Astrocyte of the spinal cord (primary cell): ENCODE measurements at places on chromosomes 16 and 17.

DNA sequence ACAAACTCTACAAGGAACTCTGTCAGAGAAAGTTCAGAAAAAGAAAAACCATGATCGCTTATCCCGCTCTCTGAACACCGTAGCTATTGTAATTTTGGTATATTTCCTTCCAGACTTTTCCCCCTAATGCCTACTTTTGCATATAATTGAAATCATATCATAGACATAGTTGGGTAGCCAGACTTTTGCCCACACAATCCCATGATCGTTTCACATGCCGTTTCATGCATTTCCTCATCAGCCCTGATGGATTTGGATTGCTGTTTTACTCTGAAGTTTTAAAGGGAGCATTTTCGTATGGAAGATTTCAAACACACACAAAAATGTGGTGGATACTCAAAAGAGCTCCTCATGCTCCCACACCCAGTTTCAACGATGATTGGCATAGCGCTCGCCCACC lies 31.3 kb downstream of the COX4I1 start:
- DNase-seq: no peak

GRCh38 chr17:5898406-5898805 lies 171.8 kb upstream of the WSCD1 start:
- DNase-seq: no peak

DNA sequence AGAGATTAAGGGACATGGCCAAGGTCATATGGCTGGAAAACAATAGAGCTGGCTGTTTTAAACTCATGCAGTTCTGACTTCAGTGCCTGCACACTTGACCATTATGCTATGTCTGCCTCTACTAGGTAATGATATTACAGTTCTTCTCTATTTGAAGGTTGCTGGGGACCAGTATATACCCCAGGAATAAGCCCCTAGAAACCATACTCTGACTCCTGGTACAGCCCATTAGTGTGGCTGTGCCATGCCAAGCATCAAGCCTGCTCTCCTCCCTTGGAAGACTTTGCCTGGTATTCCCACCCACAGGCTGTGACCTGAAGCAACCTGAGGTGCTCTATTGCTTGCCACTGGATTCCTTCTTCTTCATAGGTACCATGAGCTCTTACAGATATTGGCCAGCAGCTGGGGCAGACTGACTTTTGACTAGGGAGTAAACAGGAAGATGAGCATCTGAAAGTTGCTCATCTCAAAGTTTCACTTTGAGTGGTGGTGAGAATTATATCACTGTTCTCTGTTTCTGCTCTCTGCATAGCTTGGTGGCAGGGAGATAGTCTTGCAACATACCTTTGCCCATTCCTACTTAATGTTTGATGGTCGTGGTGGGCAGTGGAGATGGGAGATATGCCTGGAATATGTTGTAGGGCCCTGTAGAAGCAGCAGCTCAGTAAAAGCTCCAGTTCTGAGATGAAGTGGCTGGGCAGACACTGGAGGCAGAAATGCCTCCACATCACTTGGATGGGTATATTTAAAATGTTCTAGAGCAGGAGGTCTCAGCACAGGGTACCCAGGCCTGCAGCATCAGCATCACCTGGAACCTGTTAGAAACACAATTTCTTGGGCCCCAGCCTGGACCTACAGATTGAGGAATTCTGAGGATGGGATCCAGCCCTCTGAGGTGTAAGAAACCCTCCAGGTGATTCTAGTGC lies 274.7 kb downstream of the HS3ST4 start:
- DNase-seq: no peak

- DNase-seq: no peak
Measured at GRCh38 chr16:1985466-1986150, 1.6 kb downstream of the GFER start.

- no peak for DNase-seq
Measured at GRCh38 chr17:74962622-74963394, 9.8 kb downstream of the HID1 start.

- DNase-seq: no peak
Measured at GRCh38 chr16:677316-678190, 2.1 kb downstream of the RHBDL1 start.

DNA sequence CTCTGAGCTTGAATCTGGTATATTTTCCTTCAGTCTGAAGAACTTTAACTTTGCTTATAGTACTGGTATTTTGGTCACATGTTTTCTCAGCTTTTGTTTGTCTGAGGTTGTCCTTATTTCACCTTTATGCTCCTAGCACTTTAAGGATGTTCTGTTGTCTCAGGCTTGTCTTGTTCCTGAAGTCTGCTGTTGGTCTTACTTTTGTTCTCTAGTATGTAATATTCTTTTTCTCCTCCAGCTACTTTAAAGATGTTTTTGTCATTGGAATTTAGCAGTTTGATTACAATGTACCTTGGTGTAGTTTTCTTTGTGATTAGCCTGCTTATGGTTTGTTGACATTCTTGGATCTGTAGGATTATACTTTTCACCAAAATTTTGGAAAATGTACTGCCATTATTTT lies 23.6 kb downstream of the RPTOR start:
- no peak for DNase-seq

GRCh38 chr16:67114793-67115192 lies 5.1 kb downstream of the PHAF1 start:
- peak; percentile 6 for DNase-seq

GRCh38 chr17:66812571-66812970 lies 22.3 kb upstream of the CACNG5 start:
- no peak for DNase-seq

DNA sequence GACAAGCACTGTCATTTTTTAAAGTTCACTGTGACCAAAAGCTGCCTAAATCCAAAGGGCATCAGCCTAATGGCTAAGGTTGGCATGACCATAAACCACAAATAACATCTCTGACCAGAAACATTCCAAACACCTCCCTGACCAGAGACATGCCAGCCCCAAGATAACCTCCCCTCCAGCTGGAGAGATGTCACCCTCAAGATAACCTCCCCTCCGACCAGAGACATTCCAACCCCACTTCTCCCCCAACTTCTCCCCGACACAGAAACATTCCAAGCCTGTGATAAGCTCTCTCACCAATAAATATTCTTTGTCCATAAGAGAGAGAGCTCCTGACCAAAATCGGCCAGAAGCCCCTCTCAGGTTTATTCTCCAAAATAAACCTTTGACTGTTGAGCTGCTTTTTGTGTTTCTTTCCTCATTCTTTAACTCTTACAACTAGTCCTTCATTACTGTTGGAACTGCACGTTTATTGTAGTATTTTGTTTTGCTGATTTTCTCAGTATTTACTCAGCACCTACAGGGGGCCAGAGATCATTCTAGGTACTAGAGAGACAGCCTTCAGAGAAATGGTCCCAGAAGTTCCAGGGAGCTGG lies 325.6 kb downstream of the SLC39A11 start:
- no peak for DNase-seq

DNA sequence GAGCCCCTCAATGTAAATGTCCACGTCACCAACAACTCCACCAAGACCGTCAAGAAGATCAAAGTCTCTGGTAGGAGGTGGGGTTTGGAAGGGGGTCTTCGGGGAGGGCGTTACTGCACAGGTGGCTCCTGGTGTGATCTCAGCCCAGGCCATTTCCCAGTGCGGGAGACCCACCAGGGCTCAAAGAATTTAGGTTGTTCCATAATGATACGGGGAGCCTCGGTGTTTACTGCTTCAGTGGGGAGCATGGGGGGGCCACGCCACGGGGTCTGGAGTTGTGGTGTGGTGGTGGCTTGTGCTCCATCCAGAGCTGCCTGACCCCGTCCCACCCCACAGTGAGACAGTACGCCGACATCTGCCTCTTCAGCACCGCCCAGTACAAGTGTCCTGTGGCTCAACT lies 7.8 kb downstream of the ARRB2 start:
- DNase-seq: no peak

- no peak for DNase-seq
Measured at GRCh38 chr16:68346892-68347480, 36.2 kb downstream of the PRMT7 start.
